ENCODE measurements at places on chromosomes 5 and 9.

DNA sequence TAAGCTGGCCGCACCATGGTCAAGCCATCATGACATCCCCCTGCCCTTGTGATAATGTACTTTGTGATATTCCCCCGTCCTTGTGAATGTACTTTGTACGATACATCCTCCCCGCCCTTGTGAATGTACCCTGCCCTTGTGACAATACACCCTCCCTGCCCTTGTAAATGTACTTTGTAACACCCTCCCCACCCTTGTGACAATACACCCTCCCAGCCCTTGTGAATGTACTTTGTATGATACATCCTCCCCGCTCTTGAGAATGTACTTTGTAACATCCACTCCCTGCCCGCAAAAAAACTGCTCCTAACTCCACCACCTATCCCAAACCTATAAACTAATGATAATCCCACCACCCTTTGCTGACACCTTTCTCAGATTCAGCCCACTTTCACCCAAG, 313.8 kb downstream of the CTNND2 start:
- DNase-seq = no peak

- peak; percentile 72 for DNase-seq
Observed at GRCh38 chr9:112348257-112349007, 15.0 kb upstream of the PTBP3 start.

DNA sequence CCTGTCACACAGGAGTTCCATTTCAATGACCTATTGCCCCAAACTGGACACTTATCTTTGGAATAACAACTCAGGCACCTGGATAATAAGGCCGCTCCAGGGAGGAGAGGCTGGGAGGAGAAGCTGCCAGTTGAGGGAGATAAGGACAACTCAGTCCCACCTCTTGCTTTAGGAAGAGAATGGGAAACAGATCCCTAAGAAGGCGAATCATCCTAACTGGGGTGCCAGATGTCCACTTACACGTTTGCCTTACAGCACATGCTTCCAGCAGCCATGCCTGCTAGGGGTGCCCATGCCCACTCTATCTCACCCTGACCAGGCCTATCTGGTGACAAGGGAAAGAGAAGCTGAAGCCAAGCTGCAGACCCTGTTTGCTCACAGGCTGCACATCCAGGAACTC, 6.5 kb downstream of the HK3 start:
- no peak for DNase-seq

DNA sequence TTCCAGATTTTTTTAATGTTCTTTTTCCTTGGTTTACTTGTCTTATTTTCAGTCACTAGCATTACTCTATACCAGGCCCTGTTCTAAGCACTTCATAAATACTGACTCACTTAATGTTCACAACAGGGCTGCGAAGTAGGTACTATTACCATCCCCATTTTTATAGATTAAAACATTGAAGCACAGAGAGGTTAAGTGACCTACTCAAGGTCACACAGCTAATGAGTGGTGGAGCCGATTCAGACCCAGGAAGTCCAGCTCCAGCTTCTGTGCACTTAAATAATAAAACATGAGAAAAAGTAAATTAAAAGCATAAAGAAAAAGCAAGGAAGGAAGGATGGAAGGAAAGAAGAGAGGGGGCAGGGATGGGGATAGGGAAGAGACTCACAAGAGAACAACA, 45.3 kb upstream of the DNAH5 start:
- DNase-seq = no peak

- DNase-seq = no peak
Observed at GRCh38 chr9:137168904-137169856, 671 bp downstream of the LRRC26 start.

- DNase-seq = no peak
Observed at GRCh38 chr9:98884849-98885248, 58.9 kb upstream of the COL15A1 start.

GRCh38 chr9:108417726-108418125, 438.1 kb downstream of the ACTL7B start:
- DNase-seq = no peak

GRCh38 chr9:117868594-117868993, 164.4 kb downstream of the TLR4 start:
- no peak for DNase-seq

DNA sequence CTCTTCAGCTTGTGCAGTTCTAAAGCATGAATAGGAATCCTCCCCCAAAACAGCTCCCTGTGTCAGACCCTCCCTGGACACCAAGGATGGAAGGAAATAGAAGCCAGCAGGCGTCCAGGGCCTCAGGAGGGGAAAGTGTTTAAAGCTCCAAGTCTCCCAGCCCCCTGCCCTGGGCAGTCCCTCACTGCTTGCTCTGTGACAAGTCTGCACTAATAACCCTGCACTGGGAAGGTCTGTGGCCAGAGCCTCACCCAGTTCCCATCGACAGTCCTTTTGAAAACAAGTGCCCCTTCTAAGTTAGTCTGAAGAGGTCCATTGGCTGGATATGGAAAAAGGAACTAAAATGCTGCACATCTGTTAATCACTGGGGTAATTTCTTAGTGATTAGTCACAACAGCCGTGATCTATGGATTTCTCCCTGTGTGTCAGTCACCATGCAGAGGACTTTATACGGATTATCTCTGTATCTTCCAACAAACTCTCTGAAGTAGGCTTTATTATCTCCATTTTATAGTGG, 195.3 kb downstream of the FBXL7 start:
- DNase-seq = no peak

GRCh38 chr9:9352877-9353481, 1259.8 kb downstream of the PTPRD start:
- DNase-seq = no peak

DNA sequence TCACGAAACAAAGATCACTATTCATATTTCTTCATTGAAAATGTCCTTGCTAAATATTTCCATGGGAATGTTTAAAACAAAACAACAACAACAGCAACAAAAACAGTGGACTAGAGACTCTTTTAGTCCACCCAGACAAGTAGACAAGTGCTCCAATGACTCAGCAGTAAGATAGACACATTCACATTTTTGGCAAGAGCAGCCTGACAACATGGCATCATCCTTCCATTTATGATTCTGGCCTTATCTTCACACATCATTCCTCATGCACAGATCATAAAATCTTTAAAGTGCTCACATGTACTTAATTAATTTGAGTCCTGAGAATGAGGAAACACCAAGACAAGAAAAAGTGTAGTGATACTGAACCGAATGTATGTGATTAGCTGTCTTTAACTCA, 132.6 kb upstream of the PDE4D start:
- DNase-seq = no peak

- no peak for DNase-seq
Observed at GRCh38 chr5:143245929-143246561, 157.4 kb downstream of the NR3C1 start.

GRCh38 chr5:145221416-145221815, 613.7 kb downstream of the PRELID2 start:
- DNase-seq = no peak

Measured in stimulated activated CD4-positive, alpha-beta T cell treated with anti-CD3 and anti-CD28 coated beads, Interleukin-2, amount 100 ng/mL, for 4 hours (primary cell).